ENCODE measurements at places on chromosomes 2 and 18.

DNA sequence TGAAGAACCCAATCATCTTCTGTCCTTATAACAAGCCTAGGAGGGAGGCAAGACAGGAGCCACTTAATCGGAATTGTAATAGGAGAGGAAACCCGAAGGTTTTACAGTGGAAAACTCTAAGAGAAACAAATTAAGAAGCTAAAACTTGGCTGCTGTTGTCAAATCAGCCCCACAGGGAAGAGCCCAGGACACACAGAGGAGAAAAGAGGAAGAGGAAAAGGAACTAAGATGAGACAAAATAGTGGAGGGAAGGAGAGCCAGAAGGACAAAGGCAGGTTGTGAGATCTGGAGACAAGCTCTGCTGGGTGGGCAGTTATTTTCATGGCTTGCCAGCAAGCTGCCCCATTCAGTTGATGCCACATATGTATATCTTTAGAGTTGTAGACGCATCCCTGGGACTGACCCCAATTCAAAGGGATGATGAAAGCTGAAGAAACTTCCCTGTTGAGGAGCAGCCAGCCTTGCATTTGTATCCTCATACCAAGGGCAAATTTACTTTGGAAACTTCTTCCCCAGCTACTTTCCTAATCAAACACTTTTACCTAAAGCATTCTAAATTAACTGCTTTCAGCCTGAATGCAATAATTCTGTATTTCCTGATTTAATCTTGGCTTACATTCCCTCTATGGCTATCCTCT lies 499.8 kb upstream of the MEIS1 start:
- no peak for DNase-seq

GRCh38 chr2:2102866-2103653 lies 228.0 kb downstream of the MYT1L start:
- no peak for DNase-seq

DNA sequence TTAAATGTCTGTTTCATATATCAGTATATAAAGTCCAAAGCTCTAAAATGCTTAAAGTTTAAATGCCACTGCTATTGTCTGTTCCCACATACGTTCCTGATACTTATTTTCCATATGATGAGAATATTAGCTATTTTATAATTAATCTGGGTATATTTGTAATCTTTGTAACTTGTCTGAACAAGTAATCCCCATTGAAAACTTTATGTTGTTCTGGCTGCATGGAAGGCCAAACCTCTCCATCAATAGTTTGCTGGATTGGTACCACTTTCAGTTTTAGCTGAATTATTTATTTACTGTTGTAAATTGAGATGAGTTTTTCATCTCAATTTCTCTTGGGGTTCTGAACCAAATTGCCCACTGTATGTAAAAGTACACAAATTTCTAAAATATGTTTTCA lies 1.5 kb downstream of the MBD5 start:
- no peak for DNase-seq

DNA sequence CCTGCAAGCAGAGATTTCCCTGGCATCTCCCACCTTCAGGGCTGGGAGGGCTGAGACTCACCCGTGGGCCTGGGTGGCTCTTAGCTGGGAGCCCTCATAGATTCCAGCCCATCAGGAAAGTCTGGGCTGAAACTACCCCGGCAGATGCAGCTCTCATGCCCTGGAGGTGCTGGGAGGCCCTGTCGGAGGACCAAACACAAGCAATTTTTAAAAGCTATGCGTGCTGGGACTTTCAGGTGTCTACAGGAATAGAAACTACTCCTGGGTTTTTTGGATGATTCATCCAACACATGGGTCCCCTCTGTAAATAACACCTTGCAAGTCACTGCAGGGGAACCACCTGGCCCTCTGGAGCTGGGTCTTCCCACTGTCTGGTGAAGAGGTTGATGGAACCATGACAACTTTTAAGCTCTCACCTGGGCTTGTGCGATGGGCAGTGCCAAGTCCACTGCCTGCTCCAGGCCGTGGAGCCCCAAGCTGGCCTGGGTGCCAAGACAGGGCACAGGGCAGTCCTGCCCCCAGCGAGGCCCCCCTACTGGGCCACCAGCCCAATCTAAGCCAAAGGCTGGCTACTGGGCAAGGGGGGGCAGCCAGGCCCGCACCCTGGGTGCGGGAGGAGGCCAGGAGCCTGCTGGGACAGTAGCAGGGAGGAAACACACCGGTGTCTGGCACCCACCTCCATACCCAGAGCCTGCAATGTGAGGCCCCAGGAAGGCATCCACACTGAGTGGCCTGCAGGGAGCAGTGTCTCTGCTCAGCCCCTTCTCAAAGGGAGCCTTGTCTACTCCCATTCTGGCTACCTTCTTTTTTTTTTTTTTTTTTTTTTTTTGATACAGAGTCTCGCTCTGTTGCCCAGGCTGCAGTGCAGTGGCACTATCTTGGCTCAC lies 1.1 kb upstream of the GPR55 start:
- no peak for DNase-seq

DNA sequence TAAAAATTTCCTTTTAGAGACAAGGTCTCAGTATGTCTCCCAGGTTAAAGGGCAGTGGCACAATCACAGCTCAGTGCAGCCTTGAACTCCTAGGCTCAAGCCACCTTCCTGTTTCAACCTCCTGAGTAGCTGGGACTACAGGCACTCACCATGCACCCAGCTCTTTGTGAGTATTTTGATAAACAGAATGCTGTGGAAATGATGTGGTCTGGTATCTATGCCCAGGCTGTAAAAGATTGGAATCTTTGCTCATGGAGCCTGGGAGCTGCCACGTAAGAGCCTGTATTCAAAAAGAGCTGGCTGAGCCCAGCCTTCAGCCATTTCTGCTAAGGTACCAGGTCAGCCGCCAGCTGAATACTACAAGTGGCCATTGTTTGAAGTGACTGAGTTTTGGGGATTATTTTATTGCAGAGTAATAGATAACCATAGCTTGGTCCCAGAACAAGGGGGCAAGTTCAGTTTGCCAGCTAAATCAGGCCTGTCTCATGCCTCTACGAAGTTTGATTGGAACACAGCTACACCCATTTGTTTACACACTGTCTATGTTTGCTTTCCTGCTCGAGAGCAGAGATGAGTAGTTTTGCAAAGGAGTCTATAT lies 21.3 kb upstream of the ARL5A start:
- no peak for DNase-seq

DNA sequence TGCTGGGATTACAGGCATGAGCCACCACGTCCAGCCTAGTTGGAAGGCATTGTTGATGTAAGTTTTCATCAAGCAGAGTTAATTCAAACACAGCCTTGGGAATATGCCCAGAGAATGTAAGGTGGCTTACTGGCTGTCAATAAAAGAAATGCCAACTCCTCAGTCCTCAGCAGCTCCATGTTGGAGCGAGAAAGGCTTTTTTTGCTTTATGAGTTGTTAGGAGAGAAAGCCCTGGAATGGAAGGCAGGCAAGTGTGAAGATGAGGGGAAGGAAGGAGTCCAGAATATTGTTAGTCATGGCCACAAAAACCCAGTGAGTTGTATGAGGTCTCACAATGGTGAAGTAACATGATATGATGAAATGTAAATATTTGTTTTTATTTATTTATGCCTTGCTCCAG lies 57.1 kb downstream of the MAP4K4 start:
- no peak for DNase-seq

GRCh38 chr2:148586522-148587128 lies 57.9 kb upstream of the EPC2 start:
- DNase-seq = no peak

DNA sequence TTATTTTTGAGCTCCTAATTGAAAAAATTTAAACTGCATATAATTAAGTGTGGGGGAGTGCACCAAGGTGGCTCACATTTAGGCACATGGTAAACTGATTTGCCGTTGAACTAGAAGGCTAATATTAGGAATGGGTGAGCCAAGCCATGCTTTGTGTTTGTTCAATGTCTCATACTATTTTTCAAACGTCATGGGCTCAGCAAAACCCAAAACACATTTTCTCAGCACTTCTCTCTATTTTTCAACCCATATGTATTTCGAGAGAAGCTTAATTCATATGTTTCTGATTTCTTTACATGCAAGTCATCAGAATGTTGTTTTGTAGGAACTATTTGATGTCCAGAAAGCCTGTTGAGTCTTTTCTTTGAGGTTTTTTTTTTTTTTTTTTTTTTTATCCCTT lies 291.2 kb downstream of the TCF4 start:
- DNase-seq = no peak

GRCh38 chr2:132429941-132430573 lies 13.5 kb downstream of the GPR39 start:
- DNase-seq = no peak

- DNase-seq = no peak
Measured at GRCh38 chr2:39395313-39395712, 41.8 kb downstream of the MAP4K3 start.

- no peak for DNase-seq
Measured at GRCh38 chr18:40168026-40168425, 1787.0 kb upstream of the PIK3C3 start.

DNA sequence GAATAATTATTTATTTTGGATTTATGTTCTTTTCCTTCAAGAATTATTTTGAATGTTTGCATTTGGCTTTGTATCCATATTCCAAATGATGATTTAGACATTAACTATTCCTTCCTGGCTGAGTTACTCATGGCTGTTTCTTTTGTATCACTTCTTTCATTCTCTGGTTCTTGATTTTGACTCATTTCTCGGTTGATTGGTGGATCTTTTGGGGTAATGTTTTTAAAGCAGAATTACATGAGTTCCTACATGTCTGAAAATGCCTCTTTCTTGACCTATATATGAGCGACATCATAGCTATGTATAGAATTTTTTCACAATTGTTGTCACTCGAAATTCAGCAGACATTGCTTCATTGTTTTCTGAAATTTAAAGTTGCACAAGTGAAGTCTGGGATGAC lies 39.5 kb downstream of the CYP26B1 start:
- DNase-seq = no peak

- no peak for DNase-seq
Measured at GRCh38 chr2:50748671-50749070, 283.3 kb downstream of the NRXN1 start.

DNA sequence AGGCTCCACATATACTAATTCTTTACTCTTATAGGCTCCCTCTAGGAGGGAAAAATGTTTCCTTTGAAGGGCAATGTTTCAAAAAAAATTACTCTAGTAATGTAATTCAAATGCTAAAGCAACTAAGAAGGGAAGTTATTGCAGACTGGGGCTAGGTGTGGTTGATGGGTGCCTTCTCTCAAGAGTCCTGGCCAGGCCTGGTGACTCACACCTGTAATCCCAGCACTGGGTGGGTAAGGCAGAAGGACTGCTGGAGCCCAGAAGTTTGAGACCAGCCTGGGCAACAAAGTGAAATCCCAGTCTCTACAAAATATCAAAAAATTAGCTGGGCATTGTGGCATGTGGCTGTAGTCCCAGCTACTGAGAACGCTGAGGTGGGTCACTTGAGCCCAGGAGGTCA lies 31.2 kb upstream of the CDKL4 start:
- no peak for DNase-seq

DNA sequence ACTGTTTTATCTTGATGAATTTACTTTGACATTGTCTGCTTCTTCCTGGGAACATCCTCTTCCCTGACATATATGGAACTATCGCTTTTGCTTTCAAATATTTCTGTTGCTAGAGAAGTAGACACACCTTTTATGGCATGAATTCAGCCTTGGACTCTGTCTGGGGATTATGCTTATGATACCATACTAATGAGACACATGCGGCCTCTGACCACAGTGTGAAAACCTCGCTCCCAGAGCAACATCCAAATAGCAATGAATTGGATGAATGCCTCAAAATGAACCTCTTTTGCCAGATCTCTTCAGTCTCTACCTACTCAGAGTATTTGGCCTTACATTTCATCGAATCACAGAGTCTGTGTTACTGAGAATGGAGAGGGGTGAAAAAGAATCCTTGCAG lies 70.9 kb downstream of the PIEZO2 start:
- no peak for DNase-seq

- DNase-seq = no peak
Measured at GRCh38 chr2:69499966-69500365, 62.7 kb upstream of the NFU1 start.

DNA sequence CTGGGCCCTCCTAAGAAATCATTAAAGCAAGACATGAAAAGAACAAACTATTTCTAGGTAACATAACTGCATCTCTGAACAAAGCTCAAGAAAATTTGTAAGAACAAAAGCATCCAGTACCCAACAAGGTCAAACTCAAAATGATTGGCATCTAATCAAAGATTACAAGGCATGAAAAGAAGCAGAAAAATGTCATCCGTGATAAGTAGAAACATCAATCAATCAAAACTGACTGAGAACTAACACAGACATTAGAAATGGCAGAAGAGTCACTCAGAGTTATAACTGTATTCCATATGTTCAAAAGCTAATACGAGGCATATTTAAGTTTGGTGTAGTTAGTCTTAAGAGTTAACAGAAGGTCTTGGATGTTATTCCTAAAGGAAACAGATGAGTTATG lies 80.9 kb downstream of the VWA3B start:
- no peak for DNase-seq

DNA sequence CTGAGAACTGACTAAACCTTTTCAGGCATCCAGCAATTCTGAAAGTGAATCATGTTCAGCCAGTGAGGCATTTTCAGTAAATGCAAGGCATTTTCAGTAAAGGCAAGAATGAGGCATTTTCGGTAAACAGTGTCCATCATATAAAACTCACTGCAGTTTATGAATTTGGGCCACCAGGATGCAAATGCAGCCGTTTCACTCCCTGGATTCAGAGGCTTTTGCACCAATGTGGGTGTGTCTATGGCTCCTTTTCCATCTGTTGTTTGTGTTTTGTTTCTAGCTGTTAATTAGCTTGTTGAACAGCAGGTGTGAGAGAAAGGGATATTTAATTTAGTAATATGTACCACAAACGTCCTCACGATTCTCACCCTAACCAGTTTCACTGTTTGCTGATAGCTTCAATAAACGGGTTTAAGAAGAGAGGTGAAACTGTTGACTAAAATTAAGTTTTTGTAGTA lies 116.3 kb upstream of the PGAP1 start:
- DNase-seq = no peak

- DNase-seq = no peak
Measured at GRCh38 chr18:28045176-28045810, 131.6 kb downstream of the CDH2 start.

DNA sequence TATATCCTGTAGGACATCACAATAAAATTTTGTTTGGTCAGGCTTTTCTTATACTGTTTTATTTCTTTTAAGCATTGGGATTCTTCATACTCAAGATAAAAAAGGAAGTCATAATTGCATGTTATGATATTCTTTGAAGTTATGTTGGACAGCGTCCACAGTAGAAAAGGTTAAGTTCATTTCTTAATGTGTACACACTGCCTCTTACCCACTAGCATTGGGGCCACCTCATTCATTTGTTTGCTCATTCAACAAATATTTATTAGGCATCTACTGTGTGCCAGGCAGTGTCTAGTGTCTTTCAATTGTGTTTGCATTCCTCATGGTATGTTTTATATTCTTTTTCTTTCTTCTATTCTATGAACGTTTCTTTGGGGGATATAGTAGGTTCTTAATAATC lies 70.2 kb downstream of the PTPRM start:
- DNase-seq = no peak
